ENCODE measurements at places on chromosomes 7 and 10. TPM values are rescaled to one million over a fixed set of nuclear protein-coding genes. Genes with fewer than 3 reads are reported as not detected.

DNA sequence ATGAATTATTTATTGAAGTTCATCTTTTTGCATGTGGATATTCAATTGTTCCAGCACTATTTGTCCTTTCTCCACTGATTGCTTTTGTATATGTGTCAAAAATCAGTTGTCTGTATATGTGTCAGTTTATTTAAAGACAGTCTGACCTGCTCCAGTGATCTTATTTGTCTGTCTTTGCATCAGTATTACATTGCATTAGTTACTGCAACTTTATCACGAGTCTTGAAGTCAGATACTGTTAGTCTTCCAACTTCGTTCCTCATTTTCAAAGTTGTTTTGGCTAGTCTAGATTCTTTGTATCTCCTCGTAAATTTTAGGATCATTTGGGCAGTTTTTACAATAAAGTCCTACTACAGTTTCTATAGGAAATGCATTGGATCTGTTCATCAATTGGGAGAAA lies 166.4 kb downstream of the CELF2 start:
- no peak for DNase-seq

GRCh38 chr10:3274414-3274813 lies 101.8 kb upstream of the PITRM1 start:
- DNase-seq, result no peak

GRCh38 chr10:125159932-125160855 lies at the start of gene CTBP2:
Gene CTBP2, minus strand, starts transcription at chr10:125160563.
- peak; percentile 64 for DNase-seq

DNA sequence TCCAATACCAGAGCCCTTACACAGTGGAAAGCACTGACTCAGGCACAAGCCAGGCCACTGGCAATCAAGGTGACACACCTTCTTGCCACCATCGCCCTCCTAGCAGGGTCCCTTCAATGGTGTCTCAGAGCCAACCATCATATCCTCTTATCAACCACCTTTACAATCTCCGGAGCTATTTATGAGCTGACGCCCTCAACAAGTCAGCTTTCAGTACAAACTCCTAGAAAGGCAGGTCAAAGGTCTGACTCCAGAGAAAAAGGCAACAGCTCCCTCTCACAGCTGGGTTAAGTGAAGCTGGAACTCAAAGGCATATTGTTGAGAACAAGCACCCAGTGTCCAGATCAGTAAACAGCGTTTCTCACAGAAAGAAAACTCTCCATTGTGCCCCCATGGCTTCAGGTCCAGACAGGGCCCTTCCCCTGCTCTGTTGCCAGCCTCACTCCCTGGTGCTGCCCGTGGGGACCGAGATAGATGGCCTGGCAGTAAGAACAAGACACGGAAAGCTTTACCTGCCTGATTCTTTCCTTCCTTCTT lies 2.4 kb downstream of the ZNF3 start:
- peak; percentile 83 for DNase-seq

- DNase-seq, result no peak
Observed at GRCh38 chr7:121919986-121920385, 47.0 kb downstream of the PTPRZ1 start.

- DNase-seq, result no peak
Observed at GRCh38 chr7:1533255-1533546, 2.7 kb downstream of the MAFK start.

- DNase-seq, result no peak
Observed at GRCh38 chr10:87753995-87754866, 63.8 kb downstream of the ATAD1 start.

GRCh38 chr10:124142006-124142739 lies 48.8 kb upstream of the CHST15 start:
- no peak for DNase-seq

The CDC14C gene
- not detected for total RNA-seq

The FBXO24 gene
- total RNA-seq, result 1.8 TPM

DNA sequence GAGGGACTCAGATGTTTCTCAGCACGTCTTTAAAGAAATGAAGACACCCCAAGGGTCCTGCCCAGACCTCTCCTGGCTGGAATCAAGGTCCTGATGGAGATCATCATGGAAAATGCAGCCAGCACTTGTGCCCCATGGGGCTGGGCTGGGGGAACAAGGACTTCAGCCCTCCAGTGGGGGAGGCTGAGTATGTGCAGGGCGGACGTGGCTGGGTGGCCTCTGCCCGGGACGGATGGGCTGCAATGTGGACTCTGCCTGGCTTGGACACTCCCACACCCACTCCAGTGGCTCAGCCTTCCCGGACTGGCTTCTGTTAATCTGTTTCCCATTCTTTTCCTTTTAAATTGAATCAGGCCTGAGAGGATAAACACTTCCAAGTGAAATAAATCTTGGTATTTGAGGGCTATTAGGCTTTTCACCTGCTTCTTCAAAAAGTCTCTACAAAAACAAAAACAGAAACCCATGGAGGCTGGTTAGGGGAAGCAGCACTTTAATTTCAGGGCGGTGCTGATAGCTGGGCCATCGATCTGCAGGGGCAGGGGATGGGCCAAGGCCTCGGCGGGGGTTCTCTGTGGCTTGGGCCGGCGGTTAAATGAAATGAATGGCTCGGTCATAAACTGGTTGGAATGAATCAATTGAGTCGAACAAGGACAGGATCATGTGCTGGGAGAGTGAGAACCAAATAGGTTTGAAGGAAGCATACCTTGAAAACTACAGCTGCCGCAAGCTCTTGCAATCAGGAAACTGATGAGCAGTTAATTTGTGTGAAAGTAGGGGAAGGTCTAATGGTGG lies 51.4 kb downstream of the ADARB2 start:
- DNase-seq, result no peak

The SLC29A4 gene
- 4.6 TPM for total RNA-seq
